CD4-positive, alpha-beta T cell treated with Interleukin-21 for 1 hour (primary cell): ENCODE measurements at places on chromosomes 16 and 17.

DNA sequence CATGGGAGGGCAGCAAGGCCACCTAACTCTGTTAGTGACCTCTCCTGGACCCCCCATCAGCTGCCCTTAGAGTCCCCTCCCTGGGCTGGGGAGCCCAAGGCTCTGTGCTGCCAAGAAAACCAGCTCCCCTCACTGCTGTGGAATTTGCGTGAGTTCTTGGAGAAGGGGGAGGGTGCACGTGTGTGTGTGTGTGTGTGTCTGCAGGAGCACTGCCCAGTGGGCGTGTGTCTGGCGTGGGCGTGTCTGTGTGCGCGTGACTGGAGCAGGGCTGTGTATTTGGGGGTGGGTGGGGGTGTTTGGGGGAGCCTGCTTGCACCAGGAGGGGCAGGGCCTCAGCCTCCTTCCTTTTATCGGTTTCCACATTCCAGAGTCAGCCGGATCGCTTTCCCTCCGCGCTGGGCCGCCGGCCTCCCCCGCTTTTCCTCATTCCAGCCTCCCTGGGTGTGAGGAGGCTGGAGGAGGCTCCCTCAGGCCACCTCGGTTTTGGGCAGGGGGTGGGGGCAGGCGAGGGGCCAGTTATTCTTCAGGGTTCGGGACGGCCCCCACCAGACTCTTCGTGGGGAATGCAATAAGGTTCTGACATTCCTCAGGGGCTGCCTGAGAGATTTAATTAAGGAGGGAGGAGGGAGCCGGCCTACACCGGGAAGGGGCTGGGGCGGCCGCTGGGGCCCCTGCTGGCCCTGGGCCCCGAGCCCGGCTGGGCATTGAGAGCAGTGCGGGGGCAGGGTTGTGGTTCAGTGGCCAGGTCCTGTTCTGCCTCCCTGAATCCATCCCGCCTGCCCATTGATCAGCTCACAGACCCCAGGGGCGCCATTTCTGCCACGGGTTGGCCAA, 2.5 kb downstream of the VASN start:
- no peak for DNase-seq

- no peak for DNase-seq
These were observed 12.8 kb downstream of the PIMREG start for GRCh38 chr17:6456914-6457687.

- DNase-seq: no peak
These were observed 1355.2 kb downstream of the CDH8 start for GRCh38 chr16:60681043-60681442.

- no peak for DNase-seq
These were observed 14.6 kb upstream of the DHX8 start for GRCh38 chr17:43469145-43469544.

DNA sequence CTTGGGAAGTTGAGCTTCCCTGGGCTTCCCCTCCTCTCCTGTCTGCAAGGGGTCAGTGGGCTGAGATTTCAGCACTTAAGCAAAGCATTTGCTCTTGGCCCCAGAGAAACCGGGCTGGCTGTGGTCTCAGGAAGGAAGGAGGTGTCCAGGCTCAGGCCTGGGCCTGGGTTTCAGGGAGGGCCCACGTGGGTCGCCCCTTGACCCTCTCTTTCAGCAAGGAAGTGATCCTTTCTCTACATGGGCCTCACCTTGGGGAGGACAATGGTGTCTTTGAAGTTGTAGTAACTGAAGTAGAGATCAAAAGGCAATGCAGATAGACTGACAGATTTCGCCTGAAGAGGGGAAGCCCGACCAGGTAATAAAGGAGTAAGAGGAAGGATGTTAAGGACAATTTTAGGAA, 2.7 kb downstream of the NOD2 start:
- DNase-seq: peak; percentile 36

GRCh38 chr17:57676543-57676942, 68.6 kb downstream of the CCDC182 start:
- no peak for DNase-seq

DNA sequence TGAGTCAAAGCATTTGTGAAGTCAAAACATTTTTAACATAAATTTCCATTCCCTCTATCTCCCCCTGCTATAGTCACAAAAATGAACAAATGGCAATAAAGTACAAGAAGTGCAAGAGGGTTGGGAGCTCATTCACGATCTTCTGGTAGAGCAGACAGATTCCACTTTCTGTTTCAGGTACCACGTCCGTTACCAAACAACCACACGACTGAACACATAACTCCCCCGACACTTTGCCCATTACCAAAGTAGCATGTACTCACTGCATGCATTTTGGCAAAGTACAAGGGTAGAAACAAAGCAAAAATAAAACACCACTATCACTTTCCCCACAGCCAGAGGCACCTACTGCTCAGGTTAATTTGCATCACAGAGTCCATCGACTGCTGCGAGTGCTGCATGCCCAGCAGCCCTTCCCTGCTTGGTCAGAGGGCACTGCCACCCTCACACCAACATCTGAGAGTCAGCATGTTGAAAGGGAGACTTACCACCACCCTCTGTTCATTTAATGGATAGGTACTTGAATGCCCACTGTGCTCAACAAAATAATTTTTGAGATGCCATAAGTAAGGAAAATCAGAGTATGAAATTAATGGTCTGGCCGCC, 150.3 kb upstream of the AXIN2 start:
- DNase-seq: peak; percentile 2

DNA sequence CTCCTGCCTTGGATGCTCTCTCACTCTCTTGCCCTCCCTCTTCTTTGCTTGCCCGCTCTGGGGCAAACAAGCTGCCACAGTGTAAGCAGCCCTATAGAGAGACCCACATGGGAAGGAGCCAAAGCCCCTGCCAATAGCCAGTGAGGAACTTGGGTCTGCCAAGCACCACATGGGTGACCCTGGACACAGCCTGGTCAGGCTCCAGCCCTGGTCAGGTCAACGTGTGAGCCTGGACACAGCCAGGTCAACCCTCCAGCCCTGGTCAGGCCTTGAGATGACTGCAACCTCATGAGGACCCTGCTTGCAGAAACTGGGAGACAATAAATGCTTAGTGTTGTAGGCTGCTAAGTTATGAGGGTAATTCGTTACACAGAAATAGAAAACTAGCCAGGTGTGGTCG, 14.3 kb upstream of the PHOSPHO1 start:
- DNase-seq: no peak

DNA sequence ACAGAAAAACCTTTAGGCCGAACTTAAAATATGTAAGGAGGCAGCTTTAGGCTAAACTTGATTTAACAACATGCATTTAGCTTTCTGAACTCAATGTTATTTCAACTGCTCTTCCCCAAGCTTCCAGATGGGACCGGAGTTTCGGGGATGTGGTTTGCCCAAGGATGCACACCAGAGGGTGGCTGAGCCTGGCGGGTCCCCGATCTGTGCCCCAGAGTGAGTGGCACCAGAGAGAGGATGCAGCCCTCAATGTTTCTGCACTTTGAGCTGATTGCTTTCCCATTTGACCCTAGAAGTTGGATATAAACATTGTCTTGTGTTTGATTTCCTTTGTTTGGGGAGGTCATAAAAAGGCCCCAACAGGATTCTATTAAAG, 348.0 kb upstream of the TNRC6C start:
- no peak for DNase-seq

DNA sequence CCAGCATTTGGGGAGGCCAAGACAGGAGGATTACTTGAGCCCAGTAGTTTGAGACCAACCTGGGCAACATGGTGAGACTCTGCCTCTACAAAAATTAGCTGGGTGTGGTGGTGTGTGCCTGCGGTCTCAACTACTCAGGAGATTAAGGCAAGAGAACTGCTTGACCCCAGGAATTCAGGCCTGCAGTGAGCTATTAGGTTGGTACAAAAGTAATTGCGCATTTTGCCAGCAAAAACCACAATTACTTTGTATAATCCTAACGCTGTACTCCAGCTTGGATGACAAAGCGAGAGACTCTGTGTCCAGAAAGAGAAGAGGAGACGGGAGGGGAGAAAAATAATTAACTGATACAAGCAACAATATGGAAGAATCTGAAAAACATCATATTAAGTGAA, 32.7 kb downstream of the YWHAE start:
- DNase-seq: no peak

DNA sequence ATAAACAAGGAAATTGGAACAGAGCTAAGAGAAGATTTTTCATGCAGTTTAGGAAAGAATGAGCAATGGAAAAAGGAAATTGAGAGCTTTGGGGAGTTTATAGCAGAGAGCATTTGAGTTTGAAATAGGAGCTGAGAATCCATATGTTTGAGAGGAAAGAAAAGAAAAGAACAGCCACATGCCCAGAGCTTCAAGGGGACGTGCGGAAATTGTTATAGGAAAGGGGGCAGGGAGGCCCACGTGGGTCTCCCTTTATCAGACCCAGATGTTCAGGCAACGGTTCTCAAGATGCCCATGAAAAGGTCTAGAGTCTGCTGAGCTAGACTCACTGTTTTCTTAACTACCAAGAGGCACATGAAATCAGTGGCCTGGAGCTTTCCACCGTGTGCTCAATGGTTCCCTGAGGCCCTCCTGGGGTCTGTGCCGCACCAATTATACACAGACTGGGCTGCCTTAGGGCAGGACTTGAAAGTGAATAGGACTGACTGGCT, 31.2 kb downstream of the CHD9 start:
- no peak for DNase-seq
